ENCODE measurements at places on chromosomes 13 and 19.

- no peak for DNase-seq
Observed at GRCh38 chr13:102609696-102610095, 12.9 kb downstream of the TPP2 start.

DNA sequence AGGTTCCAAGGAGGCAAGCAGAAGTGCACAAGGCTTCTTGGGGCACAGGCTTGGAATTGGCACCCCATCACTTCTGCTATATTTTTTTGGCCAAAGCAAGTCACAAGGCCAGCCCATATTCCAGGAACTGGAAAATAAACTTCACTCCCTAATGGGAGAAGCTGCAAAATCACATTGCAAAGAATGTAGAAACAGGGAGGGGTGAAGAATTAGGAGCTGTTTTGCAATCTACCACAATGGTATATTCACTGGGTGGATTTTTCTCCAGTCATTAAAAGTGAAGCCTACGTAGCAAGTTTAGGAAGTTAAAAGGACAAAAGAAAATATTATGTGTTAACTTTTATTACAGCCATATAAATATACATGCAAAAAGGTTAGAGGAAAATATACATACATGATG, 464.8 kb downstream of the COG6 start:
- DNase-seq = no peak

DNA sequence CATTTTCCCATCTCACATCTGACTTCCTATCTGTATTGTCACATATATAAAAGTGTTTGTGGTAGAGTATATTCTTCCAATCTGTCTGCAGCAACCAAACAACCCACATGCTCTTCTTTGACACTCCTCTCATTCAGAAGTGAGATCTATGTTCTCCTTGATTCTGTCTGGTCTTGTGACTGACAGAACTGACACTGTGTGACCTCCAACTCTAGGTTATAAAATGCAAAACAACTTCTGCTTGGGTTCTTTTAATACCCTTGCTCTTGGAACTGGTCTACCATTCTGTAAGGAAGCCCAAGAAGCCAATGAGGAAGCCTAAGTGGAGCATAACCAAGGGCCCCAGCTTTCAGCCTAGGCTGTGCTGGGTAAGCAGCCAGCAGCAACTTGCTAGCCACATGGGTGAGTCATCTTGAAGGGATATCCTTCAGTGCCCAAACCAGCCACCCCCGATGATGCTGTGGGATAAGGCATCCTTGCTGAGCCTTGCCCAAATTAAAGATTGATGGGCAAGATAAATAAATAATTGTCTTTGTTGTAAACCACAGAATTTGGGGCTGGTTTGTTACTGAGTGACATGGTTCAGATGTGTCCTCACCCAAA, 18.4 kb upstream of the ITM2B start:
- DNase-seq = no peak

GRCh38 chr13:18947376-18947977, 234.1 kb downstream of the TUBA3C start:
- no peak for DNase-seq

- no peak for DNase-seq
Observed at GRCh38 chr13:99418103-99418842, 83.0 kb upstream of the TM9SF2 start.

- DNase-seq = no peak
Observed at GRCh38 chr19:19637523-19638251, 5.8 kb downstream of the GMIP start.

DNA sequence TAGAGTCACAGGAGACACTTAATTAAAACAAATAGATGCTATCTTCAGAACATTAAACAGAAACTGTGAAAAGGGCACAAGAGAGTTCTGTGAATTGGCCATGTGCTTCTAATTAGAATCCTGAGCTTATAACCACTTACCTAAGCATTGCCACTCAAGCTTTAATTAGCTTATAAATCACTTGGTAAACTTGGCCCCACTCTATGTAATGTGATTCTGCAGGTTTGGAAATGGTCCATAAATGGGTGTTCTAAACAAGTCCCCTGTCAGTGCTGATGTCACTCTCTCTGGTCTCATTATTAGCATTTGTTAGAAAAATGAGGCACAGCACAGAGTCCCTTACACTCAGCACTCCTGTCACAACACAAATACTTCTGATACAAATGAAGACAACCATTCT, 18.0 kb downstream of the ZNF91 start:
- DNase-seq = no peak

Measured in stimulated activated CD8-positive, alpha-beta memory T cell treated with anti-CD3 and anti-CD28 coated beads, Interleukin-4, amount 100 ng/mL, for 4 hours (primary cell).